Cortex of kidney (tissue), 1 donor: ENCODE measurements at places on chromosomes 1 and 21.

DNA sequence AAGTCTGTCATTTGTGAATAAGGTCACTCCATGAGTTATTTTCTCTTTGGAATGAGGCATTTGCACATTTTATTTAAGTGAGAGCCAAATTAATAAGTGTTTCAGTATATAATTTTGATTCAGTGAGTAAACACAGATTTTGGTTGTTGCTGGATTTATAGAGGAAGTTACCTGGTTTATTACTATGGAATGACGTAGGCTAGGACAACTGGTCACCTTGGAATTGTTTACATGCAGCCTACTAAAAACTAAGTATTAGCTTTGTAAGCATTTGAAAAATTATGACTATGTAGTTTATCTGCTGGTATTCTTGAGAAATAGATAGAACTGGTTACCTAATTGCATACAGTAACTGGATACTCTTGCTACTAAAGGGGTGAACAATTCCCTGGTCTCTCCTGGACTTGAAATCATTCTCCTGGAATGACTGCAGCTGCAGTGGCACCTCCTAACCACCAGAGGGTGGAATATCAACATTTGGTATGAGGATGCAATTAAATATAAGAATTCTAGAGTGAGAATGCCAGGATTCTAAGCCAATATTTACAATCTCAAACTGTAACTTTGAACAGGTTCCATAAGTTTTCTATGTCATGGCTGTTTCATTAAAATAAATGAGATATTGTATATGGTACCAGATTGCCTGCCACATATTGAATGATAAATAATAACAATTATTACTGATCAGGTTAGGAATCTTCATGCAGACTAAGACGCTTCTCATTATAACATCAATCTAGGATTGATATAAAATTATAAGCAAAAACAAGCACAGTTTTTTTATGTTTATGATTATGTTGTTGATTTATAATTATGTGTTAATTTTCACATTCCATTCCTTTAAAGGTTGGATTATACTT lies 3.5 kb upstream of the KRTAP27-1 start:
- no peak for DNase-seq

- no peak for DNase-seq
These were observed 86.8 kb upstream of the GCLM start for GRCh38 chr1:93995837-93996536.

GRCh38 chr1:26887125-26887524 lies 3.0 kb downstream of the GPN2 start:
- DNase-seq = no peak

GRCh38 chr1:44631333-44631646 lies 43.0 kb downstream of the TMEM53 start:
- no peak for DNase-seq

DNA sequence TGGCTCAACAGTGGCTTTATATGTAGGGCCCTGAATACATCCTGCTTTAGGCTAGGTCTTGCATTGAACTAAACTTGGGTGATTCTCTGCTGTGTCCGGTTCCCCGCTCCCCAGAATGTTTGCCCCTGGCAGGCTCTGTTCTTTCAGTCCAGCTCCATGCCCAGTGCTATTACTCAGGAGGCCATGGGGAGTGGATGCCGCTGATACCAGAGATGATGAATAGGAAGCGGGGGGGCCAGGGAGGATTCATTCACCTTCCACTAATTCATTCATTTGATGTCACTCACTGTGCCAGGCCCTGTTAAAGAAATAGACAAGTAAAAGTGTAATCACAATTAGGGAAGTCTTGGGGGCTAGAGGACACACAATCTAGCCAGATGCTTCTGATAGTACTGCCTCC lies 83.8 kb downstream of the TMEM53 start:
- no peak for DNase-seq

GRCh38 chr1:154179946-154180687 lies 11.8 kb downstream of the TPM3 start:
- no peak for DNase-seq

GRCh38 chr1:164092603-164093353 lies 466.2 kb upstream of the PBX1 start:
- DNase-seq = no peak

GRCh38 chr1:233664253-233664652 lies 50.3 kb downstream of the KCNK1 start:
- DNase-seq = no peak

GRCh38 chr1:41242342-41243078 lies 404 bp upstream of the SCMH1 start:
- DNase-seq = no peak

GRCh38 chr21:41119901-41120300 lies 48.1 kb upstream of the BACE2 start:
- DNase-seq = no peak

DNA sequence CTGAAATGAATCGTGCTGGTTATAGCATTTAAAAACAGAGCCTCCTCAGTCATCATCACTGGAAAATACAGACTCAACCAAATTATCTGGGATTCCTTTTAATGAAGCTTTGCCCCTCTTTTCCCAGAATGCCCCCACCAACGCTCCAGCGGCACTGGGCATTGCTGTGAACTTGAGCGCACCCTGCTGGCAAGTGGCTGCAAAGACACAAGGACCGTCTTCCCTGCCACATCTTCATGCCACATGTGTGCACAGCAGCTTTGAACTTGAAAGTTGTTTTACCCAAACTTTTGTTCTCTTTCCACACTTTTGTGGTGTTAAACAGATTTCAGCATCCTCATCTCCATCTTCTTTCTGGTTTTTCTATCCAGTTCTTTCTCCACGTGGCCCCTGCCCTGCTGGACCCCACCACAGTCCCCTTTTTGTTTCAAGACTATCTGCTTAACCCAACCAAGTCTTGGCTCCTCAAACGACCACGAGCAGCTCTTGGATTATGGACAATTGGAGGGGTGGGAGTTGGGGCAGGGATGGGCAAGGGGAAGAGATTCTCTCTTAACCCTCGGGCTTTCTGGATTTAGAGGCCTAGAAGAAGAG lies 12.8 kb upstream of the LMX1A start:
- no peak for DNase-seq

DNA sequence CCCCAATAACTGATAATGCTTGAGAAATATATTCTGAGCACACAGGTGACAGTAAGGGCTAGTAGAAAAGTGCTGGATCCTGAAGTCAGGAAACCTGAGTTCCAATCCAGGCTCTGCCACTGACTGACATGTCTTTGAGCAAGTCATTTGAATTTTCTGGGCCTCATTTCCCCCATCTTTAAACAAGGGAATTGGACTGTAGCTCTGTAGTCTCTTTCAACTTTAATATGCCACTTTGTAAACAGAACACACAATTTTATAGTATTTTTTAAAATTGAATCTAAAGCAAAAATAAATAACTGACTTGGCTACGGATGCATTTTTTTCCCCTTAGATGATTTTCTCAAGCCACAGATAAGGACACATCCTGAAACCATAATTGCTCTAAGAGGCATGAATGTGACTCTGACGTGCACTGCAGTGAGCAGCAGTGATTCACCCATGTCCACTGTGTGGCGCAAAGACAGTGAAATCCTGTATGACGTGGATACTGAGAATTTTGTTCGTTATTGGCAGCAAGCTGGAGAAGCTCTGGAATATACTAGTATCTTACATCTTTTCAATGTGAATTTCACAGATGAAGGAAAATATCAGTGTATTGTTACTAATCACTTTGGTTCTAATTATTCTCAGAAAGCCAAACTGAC lies 37.0 kb downstream of the LRIG2 start:
- DNase-seq = no peak

DNA sequence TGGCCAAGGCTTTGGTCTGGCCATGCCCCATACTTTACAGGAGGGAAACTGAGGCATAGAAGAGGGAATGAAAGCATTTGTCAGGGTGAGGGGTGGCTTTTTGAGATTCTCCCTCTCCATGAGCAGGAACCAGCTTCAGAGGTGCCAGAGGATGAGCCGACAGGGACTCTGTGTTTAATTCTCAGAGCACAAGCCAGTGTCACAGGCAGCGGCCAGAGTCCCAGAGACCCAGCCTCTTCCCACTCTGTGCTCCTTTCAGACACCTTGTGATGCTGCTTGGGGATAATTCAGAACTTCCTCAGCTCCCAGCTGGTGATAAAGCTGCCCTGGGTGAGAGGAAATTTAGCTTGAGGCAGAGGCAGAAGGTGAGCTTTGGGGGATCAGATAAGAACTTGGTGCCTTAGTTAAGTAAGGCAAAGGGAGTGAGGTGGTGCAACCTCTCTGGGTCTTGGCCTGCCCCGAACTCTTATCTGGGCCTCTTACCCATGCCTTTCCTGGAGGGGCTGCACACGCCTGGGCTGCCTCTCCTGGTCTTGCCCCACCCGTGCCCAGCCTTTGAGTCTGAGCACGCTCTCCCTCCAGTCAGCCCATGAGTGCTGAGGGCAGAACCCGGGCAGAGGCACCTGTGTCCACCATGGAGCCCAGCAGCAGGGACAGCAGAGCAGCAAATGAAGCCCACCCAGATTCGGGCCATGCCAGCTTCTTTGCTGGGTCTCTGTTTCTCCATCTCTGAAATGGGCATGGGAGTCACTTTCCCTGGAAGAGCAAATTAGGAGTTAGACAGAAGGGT lies 175.6 kb upstream of the C1orf174 start:
- no peak for DNase-seq

- no peak for DNase-seq
These were observed 37.5 kb upstream of the LRRC53 start for GRCh38 chr1:74549932-74550331.

DNA sequence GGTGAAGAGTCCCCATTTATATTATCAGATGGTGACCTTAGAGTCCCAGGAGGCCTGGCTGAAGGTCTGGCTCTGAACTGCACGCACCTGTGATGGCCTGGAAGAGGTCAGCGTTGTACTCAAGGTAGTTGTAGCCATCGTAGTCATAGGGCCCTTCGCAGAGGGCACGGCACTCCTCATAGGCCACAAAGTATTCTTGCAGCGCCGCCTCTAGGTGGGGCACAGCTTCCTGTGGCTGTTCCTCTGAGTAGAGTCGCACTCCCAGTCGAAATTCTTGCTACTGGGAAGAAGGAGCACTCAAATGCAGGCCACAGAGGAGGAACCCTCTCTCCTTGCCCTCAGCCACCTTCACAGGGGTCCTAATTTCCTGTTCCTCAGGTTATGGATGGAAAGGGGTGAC lies 7.7 kb downstream of the P3H1 start:
- no peak for DNase-seq

DNA sequence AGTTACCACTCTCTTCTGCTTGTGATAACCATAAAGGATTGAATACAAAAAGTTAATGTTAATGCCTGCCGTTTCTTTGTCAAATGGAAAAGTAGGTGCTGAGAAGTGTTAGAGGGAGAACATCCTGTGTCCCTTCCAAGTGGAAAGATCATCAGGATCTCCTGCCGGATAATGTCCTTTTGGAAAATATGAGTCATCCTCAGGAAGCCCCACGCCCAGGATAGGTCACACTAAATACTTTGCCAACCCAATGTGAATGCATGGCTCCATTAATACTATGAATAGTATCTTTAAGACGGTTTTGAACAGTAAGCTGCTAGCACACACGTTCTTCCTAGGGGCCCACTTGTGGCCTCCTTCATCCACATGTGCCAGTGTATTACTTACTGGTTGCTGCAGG lies 279.5 kb downstream of the ZNF326 start:
- no peak for DNase-seq

DNA sequence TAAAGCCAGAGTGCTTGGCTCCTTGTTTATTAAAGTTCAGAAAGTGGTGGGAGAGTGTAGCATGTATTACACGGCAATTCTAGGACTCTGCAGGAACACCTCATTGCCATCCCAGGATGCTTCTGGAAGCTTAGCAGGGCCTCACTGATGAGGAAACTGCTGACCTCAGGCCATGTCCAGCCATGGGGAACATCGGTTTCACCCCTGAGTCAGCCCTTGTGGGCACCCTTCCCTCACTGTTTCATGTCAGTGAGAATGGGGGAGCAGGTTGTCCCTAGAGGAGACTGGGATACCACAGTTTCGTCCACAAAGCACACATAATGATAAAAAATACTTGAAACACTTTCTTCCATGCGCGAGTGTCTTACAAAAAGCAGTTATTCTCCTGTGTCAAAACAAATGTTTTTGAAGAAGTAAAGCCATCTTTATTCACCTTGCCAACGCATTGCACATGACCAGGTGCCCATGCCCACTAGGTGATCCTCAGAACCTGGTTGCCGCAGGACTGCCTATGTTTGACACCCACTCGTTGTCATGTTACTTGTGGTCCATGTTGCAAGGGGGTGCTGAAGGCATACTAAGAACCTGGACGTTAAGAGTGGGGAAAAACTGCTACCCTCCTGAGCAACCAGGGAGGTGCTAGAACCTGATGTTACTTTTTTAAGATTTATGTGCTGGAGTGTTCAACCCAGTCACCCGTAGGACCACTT lies 41.2 kb upstream of the TTC22 start:
- DNase-seq = no peak

DNA sequence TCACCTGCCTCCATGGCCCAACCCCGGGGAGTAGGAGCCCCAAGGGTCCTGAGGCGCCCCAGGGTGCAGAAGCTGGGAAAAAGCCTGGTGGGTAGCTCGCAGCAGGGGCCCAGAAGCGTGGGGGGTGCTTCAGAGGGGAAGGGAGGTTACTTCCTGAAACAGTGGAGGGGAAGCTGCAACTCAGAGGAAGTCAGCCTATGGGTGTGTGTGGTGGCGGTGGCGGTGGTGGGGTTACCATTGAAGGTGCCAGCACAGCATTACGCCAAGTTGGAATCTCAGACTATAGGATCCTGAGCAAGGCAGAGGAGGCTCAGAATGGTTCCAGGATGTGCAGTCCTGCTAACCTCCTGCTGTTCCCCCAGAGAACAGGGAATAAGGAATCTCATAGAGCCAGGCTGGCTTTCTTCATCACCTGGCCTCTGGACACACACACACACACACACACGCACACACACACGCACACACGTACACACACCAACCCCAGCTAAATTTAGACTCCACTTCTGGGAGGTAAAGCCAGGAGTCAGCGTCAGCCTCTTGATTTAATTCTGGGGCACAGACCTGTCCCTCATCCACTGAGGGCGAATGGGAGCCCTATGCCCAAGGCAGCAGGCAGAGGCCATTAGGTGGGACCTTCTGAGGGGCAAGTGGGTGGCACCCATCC lies 1.3 kb downstream of the DENND4B start:
- DNase-seq = no peak

DNA sequence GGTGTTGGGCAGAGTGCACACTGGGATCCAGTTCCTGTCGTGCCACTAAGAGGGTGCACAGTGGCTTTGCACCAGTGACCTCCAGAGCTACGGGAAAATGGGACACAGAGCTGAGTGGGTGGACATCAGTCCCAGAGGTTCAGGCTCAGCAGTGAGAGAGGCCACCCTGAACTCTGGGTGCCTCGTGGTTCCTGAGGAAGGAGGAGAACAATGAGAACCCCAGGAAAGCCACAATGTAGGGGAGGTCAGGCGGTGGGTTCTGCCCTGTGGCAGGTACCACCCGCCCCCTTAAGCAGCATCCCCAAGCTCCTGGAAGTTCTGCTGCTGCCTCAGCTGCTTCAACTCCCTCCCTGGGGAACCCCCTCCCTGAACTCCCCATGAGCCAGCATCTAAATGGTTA lies 112.2 kb downstream of the GRIK3 start:
- no peak for DNase-seq

GRCh38 chr1:102120910-102121309 lies 124.2 kb upstream of the OLFM3 start:
- no peak for DNase-seq

- DNase-seq = no peak
These were observed 1154.6 kb downstream of the BRINP3 start for GRCh38 chr1:189323091-189323490.

GRCh38 chr1:168506204-168506819 lies 37.5 kb downstream of the XCL2 start:
- no peak for DNase-seq

GRCh38 chr1:157151073-157151472 lies 12.9 kb upstream of the ETV3 start:
- DNase-seq = no peak

- no peak for DNase-seq
These were observed 20.2 kb downstream of the DHRS3 start for GRCh38 chr1:12597792-12598191.
